ENCODE measurements at places on chromosomes 11 and 22.

DNA sequence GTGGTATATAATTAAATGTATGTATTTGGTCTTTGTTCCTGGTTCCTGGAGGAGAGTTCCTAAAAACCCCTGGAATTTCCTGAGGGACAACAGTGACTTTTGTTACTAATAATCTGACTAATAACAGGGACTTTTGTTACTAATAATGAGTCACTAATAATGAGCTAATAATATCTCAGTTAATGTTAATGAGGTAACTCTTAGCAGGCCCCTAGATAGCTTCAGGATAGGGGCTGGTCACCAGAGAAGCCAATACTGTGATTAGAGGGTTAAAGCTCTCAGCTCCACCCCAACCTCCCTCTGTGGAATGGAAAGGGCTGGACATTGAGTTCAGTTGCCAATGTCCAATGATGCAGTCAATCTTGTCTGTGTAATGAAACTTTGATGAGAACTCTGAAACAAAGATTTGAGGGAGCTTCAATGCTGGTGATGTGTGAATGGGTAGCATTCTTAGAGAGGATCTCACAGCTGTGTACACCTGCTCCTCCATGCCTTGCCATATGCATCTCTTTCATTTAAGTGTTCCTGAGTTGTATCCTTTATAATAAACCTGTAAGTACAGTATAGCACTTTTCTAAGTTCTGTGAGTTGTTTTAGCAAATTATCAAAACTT is 1431.4 kb upstream of the TENM4 start:
- no peak for DNase-seq

DNA sequence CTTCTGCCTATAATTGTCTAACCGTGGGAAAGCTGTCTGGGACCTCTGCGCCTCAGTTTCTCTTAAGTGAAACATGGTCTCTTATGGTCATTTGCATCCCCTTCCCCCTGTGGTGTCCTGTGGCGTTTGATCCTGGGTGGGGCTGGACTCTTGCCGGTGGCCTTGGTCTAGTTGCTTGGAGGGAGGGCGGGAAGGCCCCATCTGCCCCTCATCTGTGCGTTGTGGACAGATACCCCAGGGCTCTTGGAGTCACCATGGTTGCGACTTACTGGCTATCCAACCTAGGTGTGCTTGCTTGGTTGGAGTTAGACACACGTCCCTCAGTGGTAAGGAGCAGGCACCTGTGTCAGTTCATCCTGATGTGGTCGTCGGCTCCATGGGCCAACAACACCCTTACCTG is 15.2 kb downstream of the SHANK3 start:
- DNase-seq, result no peak

- DNase-seq, result no peak
Measured at GRCh38 chr22:20241579-20242392, 26.3 kb downstream of the RTN4R start.

GRCh38 chr11:57566905-57567514 is 462 bp downstream of the UBE2L6 start:
- DNase-seq, result no peak

DNA sequence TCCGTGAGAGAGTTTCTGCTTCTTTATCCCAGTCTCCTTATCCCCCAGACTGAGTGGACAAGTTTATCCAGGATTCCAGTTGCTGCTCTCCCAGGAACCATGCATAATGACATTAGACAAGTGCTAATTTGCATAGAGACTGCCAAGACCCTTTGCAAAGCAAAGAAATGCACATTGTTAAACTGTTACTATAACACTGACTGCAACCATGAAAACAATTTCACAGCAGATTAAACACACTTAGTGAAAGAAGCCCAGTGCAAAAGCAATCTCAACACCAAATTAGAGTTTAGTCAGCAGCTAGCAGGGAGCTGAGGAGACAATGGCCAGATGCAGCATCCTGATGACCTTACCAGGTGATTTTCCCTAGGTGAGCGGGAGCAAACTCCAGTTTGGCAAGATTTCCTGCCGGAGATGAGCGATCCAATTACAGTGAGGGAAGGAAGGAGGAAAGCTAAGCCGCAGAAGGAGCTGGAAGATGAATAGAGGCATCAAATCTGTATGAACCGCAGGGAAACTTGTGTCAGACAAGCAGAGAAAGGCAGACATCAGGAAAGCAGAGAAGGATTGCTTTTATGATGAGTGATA is 273.8 kb upstream of the B3GAT1 start:
- DNase-seq, result no peak

DNA sequence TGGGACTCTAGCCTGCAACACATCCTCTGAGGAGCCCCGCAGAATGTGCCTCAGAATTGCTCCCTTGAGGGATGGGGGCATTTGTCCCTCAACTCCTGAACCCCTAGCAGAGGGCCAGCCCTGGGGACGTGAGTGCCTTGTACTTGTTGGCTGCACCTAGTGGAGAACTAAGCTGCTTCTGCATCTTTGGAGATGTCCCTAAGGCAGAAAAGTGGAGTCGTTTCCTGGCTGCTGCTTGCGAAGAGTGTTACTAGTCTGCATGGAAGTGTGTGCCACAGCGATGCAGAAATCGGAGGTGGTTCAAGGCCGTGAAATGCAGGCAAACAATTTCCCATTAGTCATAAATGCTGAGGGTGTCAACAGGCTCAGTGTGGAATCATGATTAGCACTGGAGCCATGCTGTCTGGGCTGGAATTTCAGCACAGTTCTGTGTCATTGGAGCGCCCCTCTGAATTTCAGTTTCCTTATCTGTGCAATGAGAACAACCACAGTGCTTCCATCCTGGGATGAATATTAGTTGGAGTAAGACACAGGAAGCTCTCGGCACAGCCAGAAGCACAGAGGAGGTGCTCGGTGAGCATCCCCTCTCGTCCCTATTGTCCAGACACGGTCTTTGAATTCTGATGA is 56.5 kb downstream of the MIAT start:
- DNase-seq, result no peak
